Right atrium auricular region (tissue), 2 donors: ENCODE measurements at places on chromosomes 7 and 10.

DNA sequence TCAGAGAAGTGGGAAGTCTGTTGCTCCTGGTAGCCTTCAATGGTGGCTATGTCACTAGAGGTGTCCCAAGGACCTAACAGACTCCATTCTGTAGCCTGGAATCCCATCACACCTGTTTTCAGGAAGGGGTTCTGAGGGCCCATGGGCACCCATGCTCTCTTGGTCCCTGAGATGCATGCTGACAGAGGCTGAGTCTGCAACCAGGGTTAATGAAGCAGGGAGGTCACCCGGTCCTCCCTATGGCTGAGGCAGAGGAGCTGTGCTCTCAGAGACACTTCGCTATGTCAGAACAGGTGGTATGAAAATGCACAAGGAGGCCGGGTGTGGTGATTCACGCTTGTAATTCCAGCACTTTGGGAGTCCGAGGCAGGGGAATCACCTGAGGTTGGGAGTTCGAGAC lies 452.1 kb downstream of the TCERG1L start:
- H3K36me3 ChIP-seq, result no peaks in the 10 kb centered on the region
- H3K27me3 ChIP-seq, result no peaks in the 10 kb centered on the region
- DNase-seq, result no peak
- no peak overlapping the region for H3K27ac ChIP-seq

DNA sequence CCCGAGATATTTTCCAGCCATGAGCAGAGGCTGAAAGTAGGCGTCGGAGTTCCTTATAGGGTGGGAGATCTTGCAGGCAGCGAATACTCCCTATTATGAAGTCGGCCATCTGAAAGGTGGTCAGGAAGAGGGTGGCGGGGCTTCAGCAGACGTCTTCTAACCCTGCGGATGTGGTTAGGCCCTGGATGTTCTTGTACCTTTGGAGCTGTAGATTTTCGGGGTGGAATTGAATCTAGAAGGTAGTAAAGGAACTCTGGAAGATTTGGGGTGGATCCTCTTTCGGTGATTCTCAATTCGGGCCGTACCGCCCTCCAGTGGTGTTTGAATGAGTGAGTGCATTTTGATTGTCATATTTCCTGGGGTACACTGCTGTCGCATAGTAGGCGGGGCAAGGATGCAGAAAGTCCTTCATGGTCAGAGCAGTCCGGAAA lies 635 bp downstream of the NUP205 start:
- H3K27me3 ChIP-seq, result no peaks in the 10 kb centered on the region
- no peaks in the 10 kb centered on the region for H3K36me3 ChIP-seq
- H3K4me1 ChIP-seq, result peaks cover 8% of the 10 kb centered on the region
- H3K27ac ChIP-seq, result peak overlapping the region; percentile 88
- peak; percentile 71 for DNase-seq
- H3K4me3 ChIP-seq, result peak overlapping the region; percentile 88

DNA sequence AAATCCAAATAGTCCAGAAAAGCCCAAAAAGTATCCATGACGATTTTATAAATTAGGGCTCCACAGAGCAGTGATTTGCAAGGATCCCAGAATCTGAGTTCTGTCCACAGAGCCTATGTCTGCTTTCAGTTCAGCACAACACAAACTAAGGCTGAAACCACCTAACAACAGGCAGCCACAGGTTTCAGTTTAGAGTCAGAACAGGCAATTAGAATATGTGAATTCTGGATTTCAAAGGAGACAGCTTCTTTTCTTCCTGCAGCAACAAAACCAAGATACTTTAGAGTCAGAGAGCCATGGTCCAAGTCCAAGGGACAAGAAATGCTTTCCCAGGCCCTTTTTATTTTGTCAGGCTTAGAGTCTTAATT lies 23.6 kb downstream of the IFIT3 start:
- H3K4me1 ChIP-seq, result peaks cover 53% of the 10 kb centered on the region
- no peak for DNase-seq
- peak overlapping the region; percentile 76 for H3K27ac ChIP-seq

- peaks cover 12% of the 10 kb centered on the region for H3K4me1 ChIP-seq
- no peak overlapping the region for H3K27ac ChIP-seq
- H3K4me3 ChIP-seq, result no peak overlapping the region
- no peaks in the 10 kb centered on the region for H3K27me3 ChIP-seq
Observed at GRCh38 chr10:91891125-91892001, 17.9 kb downstream of the FGFBP3 start.

GRCh38 chr10:103894441-103894864 lies 23.5 kb downstream of the STN1 start:
- H3K4me3 ChIP-seq, result no peak overlapping the region
- H3K27ac ChIP-seq, result peak overlapping the region; percentile 50
- H3K4me1 ChIP-seq, result no peaks in the 10 kb centered on the region
- no peak for DNase-seq
- peaks cover 41% of the 10 kb centered on the region for H3K36me3 ChIP-seq

- no peaks in the 10 kb centered on the region for H3K36me3 ChIP-seq
- no peaks in the 10 kb centered on the region for H3K27me3 ChIP-seq
- no peak for DNase-seq
- H3K4me1 ChIP-seq, result peaks cover 38% of the 10 kb centered on the region
- peak overlapping the region; percentile 100 for H3K27ac ChIP-seq
Observed at GRCh38 chr10:68075550-68076004, 494 bp upstream of the HERC4 start.

DNA sequence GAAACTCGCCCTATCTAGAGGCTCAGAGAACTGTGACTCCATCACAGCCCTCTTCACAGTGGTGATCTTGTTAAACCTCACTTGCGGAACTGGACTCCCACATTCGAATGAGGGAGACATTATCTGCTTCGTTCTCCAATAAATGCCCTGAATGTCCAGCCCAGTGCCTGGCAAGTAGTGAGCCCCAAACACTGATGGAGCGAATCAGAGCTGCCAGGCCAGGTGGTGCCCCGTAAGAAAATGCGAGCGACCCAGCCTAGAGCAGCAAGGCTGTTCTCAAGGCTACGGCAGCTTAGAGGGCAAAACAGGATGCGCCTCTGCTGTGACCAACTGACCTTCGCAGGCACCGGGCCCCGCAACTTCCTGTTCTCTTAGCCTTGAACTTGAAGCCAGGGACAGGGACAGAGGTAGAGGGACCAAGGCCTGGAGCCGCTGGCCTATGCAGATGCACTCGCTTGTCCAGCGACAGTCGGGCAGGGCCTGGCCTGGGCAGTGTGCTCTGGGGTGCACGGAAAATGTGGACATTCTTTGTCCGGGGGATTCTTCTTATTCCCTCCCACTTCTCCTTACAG lies 217.6 kb downstream of the TCERG1L start:
- no peaks in the 10 kb centered on the region for H3K27me3 ChIP-seq
- no peak for DNase-seq
- H3K4me3 ChIP-seq, result no peak overlapping the region
- H3K36me3 ChIP-seq, result no peaks in the 10 kb centered on the region
- no peak overlapping the region for H3K27ac ChIP-seq

DNA sequence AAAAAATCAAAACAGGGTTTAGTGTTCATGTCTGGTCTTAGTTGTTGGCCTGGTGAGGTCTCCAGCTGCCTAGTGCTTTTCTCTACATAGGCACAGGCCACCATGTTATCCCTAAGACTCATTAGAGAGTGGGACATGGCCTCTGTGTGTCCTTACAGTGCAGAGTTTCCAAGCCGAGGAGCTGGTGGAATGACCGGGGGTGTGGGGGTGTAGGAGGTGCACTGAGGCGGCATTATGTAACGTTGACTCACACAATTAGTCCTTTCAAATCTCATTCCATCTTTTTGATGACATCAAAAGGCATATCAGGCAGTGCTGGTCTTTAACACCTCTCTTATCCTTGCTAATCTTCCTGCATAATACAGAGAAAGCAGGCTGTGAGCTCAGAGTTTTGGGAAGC lies 71.3 kb downstream of the MTPN start:
- H3K4me3 ChIP-seq, result no peak overlapping the region
- no peaks in the 10 kb centered on the region for H3K27me3 ChIP-seq
